ENCODE measurements at places on chromosomes 2 and 18.

- no peak for DNase-seq
Measured at GRCh38 chr2:119947535-119947934, 65.3 kb upstream of the EPB41L5 start.

DNA sequence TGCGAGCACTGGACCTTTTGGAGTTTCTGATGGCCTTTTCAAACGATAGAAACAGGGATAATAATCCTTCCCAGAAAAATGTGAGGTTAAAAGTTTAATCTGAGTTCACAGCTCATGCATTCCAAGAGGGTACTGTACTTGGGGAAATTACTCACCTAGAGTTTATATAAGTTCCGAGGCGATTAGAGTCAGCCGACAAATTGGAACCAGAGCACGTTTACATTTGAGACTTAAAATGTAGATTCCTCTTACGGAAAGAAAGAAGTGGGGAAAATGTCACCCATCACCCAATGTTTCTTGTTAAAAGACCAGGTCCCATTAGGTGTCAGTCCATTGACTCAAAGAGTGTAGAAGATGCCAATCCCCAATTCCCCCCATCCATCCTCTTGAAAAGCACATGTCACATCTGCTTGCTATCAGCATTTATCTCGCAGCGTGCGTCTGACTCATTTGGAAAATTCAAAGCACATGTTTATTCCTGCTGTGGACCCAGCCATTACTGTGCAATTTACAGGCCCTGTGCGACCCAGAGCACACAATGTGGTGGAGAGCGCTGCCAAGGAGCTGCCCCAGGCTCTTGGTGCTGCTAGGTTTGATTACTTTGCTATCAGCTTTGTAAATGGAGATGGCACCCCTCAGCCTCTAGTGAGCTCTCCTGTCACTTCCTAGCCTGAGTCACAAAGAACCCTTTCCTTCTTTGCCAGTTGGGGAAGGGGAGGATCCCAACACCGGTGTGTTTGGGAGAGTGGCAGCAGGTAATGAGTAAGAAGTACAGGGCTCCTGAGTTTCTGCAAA is 104.8 kb downstream of the COLEC12 start:
- no peak for DNase-seq

GRCh38 chr18:27298214-27298804 is 113.2 kb upstream of the CHST9 start:
- no peak for DNase-seq

GRCh38 chr2:66675591-66675990 is 240.7 kb downstream of the MEIS1 start:
- no peak for DNase-seq

GRCh38 chr2:54904836-54905235 is 145.4 kb downstream of the RTN4 start:
- no peak for DNase-seq

DNA sequence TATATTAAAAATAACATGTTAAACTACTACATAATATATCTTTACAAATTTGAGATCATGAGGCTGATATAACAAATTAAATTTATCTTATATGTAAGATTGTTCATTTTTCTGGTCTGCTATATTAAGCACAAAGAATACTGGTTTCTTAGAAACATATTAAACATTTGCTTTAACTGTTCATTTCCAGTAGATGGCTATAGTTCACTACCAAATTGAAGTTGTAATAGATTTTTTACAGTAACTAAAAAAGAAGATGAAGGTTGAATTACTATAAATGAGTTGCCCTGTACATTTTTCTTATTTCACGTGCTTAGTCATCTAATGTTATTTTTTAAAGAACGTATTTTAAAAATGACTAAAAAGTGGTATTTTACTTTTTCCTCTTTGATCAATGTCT is 57.0 kb downstream of the ZNF407 start:
- DNase-seq, result no peak

- no peak for DNase-seq
Measured at GRCh38 chr2:230868947-230869913, 4.5 kb downstream of the ITM2C start.

GRCh38 chr2:173982182-173982714 is 17.1 kb upstream of the SP3 start:
- no peak for DNase-seq

DNA sequence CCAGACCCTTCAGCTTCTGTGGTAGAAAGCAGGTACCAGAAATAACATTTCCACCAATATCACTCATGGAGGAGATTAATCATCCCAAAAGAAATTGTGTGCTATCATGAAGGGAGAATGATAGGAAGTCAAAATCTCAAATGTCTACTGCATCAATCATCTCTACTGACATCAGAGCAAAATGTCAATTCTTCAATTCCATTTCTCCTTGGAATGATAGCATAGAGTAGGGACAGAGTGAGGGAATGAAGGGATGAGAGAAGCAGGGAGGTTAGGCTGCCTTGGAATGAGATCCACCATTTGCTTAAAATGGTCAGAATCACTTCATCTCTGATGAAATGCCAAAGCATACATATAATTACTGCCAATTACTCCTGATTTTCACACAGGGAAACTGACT is 371.8 kb upstream of the ACVR2A start:
- no peak for DNase-seq

GRCh38 chr2:68387408-68388350 is 22.6 kb downstream of the PLEK start:
- peak; percentile 59 for DNase-seq

DNA sequence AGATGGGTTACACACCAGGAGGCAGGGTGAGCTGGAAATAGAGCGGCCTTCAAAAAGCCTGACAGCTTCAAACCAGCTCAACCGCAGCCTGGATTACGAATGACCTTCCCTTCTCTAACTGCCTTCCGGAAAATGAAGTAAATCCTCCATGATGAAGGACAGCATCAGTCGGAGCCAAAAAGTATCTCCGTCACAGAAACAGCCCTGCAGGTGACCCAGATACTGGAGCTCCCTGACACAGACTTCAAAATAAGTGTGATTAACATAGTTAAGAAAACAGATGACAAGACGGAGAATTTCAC is 10.3 kb upstream of the CIB4 start:
- DNase-seq, result no peak

GRCh38 chr2:156147594-156148330 is 184.8 kb downstream of the NR4A2 start:
- DNase-seq, result peak; percentile 9

DNA sequence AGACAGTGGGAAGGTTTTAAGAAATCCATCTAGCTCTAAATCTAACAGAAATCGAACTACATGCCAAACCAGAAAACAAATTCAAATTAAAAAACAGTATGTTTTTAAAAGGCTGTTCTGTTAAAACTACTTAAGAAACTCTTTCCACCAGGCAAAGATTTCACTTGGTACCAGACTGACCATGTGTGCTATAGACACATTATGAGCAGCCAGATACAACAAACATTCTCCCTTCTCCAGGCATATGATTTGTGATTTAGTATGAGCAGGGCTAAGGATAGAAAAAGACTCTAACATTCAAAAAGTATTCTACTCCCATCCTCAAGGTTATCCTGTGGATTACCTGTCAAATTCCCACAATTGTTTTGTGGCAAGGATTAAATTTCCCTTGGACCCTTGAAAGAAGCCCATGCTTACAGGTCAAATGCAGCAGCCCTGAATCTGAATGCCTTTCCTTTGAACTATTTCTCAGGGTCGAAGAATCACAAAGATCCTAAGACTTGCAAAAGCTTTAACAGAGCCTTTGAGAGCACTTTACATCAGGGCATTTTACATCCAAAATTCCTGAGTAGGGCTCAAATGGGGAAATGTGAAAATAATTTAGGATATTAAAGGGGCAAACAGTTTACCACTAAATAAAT is 42.5 kb upstream of the TTC32 start:
- DNase-seq, result no peak

DNA sequence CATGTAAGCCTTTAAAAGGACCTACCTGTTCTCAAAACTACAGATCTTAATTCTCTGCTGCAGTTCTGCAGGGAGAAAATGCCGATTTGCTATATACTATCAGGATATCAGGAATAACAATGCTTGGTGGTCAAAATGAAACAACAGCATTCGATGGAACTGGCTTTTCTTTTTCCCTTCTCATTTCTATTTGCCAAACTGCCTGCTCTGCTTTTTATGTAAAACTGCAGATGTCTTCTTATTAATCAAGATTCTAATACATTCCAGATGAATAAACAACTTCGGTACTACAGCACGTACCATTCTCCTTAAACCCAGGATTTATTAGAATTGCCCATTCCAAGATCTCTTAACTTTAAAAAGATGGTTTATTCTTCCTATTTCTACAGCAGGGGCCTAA is 100.9 kb downstream of the ZNF521 start:
- no peak for DNase-seq

DNA sequence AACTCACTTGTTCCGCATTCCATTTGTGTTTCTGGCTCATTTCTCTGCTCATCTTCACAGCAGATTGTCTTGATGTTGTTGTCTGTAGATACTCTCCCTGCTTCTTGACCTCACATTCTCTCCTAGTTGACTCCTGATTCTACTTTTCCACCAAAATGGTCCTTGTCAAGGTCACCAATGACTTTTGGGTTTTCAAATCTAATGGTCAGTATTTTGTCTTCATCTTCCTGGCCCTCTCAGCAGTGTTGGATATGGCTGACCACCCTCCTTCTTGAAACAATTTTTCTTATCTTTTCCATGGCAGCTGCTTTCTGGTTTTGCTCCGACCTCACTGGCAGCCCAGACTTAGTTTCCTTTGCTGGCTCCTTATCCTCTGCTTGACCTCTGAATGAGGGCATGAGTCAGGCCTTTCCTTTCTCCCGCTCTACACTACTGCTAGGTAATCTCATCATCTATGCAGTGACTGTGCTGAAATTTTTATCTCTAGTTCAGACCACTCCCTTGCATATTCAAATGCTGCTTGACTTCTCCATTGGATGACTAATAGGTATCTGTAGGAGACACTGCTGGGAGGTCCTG is 386.6 kb upstream of the SPRED2 start:
- no peak for DNase-seq

GRCh38 chr2:198127627-198128026 is 323.2 kb downstream of the PLCL1 start:
- peak; percentile 42 for DNase-seq

DNA sequence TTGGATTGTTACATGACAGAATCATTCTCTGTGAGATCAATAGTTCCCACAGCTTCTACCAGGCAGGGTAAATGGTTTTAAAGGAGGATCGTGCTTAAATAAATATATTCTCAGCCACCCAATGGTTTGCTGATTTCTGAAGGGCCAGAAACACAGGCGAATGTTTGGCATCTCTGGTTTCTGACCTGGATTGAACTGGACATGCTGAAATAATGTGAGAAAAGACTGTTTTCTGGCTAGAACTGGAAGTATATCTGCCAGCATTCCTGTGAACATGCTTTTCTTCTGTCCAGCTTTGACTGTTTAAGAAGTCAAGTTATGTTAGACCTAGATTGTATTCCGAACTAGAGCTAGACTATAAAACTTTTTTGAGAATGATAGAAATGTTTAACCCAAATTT is 77.1 kb upstream of the COL3A1 start:
- DNase-seq, result no peak

DNA sequence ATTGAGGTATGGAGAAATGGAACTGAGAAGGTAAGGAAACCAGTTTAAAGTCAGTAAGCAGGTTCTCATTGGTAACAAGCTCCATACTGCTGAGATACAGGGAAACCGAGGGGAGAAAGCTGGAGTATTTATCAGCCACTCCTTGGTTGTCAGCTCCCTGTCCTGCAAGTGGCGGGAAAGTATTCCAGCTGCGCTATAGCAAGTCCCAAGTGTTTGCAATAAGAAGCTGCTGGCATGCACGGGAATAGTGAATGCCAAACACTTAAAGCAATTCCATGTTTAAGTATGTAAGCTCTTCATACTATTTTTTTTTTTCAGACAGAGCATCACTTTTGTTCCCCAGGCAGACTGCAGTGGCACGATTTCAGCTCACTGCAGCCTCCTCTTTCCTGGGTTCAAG is 1601.1 kb downstream of the SUCLG1 start:
- DNase-seq, result no peak

- DNase-seq, result peak; percentile 42
Measured at GRCh38 chr2:206031162-206031784, 54.7 kb downstream of the INO80D start.

DNA sequence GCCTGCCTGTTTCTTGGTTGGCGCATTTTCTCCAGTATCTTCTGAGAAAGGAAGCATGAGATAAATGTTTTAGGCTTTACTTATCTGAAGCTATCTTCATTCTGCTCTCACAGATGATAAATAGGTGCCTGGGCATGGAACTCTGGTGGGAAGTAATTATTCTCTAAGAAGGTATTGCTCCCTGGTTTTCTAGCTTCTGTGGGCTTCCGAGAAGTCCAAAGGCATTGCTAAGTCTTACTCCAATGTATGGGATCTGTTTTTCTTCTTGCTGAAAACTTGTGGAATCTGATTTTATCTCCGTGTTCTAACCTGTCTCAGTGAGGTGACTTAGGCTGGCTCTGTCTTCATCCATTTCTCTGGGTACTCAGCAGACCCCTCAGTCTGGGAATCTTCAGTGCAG is 224.4 kb upstream of the HS6ST1 start:
- no peak for DNase-seq

DNA sequence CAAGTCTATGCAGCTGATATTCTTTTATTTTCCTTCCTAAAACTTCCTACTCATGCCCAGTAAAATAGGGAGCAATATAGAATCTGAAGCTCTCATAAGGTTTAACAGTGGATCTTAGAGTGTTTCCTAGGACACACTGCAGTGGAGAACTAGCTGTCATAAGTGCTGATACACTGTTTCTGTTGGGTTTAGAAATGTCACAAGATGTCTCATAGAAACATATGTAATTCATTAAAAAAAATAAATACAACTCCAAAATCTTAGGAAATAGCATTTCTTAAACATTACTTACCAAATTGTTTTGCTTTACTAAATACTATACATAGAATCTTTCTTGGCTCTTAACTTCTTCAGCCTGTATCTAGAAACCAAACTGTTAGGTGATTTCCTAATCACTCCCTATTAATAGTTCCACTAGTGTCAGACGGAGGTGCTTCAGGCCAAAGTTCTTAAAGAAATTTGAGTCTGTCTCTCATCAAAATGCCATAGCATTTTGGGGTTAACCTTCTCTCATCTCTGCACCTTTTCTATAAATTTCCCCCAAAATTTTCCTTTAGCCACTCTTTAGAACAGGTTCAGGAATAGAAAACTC is 93.7 kb downstream of the CERKL start:
- DNase-seq, result no peak

DNA sequence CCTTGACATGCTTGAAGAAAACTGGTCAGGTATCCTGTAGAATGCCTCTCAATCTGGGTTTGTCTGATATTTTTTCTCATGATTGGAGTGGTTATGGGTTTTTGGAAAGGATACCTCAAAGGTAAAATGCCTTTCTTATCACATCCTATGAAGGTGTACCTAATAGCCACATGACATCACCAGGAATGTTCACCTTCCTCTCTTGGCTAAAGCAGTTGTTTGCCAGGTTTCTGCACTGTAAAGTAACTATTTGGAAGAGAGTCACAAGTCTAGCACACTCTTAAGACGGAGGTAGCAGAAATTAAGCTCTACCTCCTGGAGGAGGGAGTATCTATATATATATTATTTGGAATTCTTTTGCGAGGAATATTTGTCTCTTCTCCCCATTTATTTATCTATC is 17.9 kb upstream of the MIB1 start:
- DNase-seq, result no peak

All from GM10248 (cell line).